Left lung (tissue), 14 donors: ENCODE measurements at places on chromosomes 16 and 17. TPM values are rescaled to one million over a fixed set of nuclear protein-coding genes. Genes with fewer than 3 reads are reported as not detected.
A peak's percentile ranks its signal among the peaks of the same experiment; 100 is the strongest.

GRCh38 chr17:47957591-47958490 lies at the start of gene PRR15L:
Gene PRR15L, minus strand, starts transcription at chr17:47957883. Its CDS starts 4,649 bp downstream, at chr17:47953234.
- peak within 1 kb of the TSS; percentile 74 for H3K27ac ChIP-seq
- H3K4me1 ChIP-seq, result no peaks in the 10 kb centered on the region

DNA sequence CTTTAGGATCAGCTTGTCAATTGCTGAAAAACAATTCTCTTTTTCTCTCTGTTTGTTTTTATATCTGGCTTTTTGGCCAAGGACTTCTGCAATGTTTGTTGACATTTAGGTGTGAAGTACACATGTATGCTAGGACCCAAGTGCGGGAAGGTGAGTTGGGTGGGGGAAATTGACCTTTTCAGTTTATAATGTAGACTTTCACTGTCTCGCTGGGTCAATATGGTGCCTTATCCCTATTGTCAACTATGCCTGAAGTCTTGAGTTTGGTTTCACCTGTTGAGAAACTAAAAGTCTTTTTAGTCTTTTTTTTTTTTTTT lies 9.5 kb downstream of the WWP2 start:
- peaks cover 4% of the 10 kb centered on the region for H3K36me3 ChIP-seq
- H3K4me1 ChIP-seq, result peaks cover 8% of the 10 kb centered on the region
- no peak overlapping the region for H3K27ac ChIP-seq
- no peak overlapping the region for H3K4me3 ChIP-seq
- no peak for DNase-seq

DNA sequence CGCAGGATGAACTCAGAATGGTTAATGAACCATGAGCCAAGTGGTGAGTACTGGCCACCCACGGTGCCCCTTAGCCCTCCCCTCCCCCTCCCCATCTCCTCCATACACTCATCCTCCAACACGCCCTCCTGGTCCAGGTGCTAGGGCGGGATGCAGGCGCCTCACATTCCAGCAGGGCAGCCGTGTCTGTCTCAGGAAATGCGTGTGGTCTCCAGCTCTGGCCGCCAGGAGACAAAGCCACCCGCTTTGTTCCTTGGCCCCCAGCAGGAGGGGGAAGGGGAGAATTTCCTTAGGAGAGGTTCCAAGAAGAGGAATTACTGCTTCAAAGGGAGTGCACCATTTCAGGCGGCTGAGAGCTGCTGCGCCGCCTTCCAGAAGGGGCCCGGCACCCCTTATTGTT lies 29.7 kb upstream of the RMI2 start:
- no peak for DNase-seq
- H3K27ac ChIP-seq, result no peak overlapping the region

Gene CCL4L2
- total RNA-seq, result 37.6 TPM

GRCh38 chr17:82230609-82231311 lies 1.9 kb downstream of the SLC16A3 start:
- peak overlapping the region; percentile 95 for H3K27ac ChIP-seq
- H3K4me1 ChIP-seq, result peaks cover 92% of the 10 kb centered on the region
- H3K27me3 ChIP-seq, result peaks cover 6% of the 10 kb centered on the region
- peaks cover 15% of the 10 kb centered on the region for H3K36me3 ChIP-seq

DNA sequence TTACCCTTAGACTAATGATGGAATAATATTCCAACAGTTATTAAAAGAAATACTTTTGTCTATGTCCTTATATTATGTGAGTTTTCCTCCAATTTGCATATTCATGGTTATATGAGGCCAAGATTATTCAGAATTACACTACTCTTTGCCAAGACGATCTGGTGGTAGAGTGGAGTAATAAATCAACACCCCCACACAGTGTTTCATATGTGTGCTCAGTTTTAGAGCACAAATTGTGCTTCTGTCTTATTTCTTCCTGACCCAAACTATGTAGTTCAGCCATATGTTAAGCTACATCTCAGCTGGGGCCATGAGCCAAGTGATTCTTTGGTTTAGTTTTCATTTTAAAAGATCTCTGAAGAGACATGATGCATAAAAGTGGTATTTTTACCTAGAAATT lies 26.9 kb upstream of the PPM1E start:
- no peaks in the 10 kb centered on the region for H3K27me3 ChIP-seq
- DNase-seq, result no peak
- H3K27ac ChIP-seq, result no peak overlapping the region
- H3K4me1 ChIP-seq, result no peaks in the 10 kb centered on the region
- H3K4me3 ChIP-seq, result no peak overlapping the region
- peaks cover 23% of the 10 kb centered on the region for H3K36me3 ChIP-seq

Gene HLF
- 9.9 TPM for total RNA-seq

Gene CNGB1
- not detected for total RNA-seq

Gene DNAJC7
- 62.1 TPM for total RNA-seq

DNA sequence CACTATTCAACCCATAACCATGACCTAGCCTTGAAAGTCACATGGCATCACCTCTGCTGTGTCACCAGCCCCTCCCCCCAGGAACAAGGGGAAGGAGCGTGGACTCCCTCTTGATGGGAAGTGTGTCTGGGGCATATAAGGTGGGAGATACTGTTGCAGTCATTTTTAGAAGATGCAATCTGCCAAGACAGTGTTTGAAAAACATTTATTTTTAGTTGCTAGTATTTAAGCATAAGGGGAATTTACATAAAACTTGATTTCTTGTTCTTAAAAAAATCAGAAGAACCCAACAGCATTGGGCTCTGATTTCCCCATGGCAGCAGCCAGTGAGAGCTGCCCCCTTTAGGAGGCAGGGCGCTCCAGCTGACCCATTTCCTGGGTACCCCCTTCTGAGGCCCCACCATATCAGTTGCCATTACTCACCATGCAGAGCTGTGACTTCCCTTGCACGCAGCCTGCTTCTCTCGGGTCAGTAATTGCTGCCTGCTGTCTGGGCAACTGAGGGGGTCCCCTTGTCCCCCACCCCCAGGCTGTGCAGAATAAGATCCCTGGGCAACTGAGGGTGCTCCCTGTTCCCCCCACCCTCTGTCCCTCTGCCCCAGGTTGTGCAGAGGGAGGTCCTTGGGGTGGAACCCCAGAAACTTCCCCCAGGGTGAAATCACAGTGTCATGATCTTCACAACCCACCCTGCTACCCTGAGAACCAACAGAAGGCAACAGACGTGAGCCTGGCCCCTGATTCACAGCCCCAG lies 11.8 kb upstream of the CDC42EP4 start:
- no peaks in the 10 kb centered on the region for H3K4me1 ChIP-seq
- no peak overlapping the region for H3K27ac ChIP-seq
- H3K36me3 ChIP-seq, result no peaks in the 10 kb centered on the region
- no peak for DNase-seq

Gene GRB7
- 31.9 TPM for total RNA-seq

Gene MAF
- total RNA-seq, result 52.2 TPM
